ENCODE measurements at places on chromosomes 6 and 20.

DNA sequence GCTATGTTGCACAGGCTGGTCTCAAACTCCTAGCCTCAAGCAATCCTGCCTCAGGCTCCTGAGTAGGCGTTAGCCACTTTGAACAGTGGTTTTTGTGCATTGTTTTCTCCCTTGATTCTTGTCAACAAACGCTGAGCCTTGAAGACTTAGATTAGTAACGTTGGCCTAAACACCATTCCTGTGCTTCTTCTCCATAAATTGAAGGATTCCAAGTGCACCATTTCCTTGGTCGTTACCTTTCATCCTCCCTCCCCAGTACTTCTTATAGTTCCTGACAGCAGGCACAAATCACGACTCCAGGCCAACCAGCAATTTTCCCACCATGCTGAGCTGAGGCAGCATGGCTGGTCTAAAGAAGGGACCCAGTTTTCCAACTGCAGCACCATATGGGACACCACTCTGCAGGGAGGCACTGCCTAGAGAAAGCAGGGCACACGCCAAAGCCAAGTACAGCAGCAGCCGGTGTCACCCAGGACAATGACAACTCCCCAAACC is 8.9 kb downstream of the RPS10 start:
- no peak for DNase-seq

DNA sequence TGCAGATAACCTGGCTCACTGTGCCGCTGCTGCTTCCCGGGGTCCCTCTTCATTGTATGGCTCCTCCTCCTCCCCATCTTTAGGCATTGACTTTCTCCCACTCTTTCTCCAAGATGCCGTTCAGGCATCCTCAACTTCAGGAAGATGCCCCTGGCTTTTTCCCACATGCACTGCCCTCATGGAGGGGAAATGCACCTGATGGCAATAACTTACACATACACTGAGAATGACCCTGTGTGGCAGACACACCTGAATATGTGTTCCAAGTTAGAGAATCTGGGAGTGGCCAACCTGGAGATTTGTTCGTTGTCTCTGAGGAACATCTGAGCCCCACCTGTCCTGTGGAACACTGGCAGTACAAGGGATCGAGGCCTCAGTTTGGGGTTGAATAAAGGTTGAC is 273.9 kb upstream of the CHD6 start:
- DNase-seq = no peak

DNA sequence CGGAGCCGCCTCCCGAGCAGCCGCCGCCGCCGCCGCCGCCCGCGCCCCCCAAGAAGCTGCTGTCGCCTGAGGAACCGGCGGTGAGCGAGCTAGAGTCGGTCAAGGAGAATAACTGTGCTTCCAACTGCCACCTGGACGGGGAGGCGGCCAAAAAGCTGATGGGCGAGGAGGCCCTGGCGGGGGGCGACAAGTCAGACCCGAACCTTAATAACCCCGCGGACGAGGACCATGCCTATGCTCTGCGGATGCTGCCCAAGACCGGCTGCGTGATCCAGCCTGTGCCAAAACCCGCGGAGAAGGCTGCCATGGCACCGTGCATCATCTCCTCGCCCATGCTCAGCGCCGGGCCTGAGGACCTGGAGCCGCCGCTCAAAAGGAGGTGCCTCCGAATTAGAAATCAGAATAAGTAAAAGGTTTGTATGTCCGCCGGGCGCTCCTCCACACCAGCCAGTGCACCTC is 145.2 kb downstream of the SOBP start:
- no peak for DNase-seq

GRCh38 chr6:17574866-17575560 is 25.1 kb upstream of the FAM8A1 start:
- DNase-seq = peak; percentile 73

DNA sequence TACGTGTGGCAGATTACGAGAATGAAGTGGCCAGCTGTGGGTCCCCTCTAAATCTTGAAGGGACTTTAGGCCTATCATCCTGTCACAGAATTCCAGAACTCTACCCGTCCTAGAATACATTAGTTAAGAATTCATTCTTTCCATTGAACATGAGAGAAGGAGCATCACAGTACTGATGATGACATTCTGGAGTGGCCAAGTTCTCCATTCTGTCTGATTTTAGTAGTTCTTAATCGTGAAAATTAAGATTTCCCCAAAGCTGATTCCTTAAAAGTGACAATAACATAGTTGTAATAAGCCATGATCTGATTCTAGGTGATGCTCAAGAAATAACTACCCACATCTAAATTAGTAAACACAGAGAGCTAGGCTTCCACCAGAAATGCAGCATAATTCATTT is 35.0 kb upstream of the RIN2 start:
- no peak for DNase-seq

DNA sequence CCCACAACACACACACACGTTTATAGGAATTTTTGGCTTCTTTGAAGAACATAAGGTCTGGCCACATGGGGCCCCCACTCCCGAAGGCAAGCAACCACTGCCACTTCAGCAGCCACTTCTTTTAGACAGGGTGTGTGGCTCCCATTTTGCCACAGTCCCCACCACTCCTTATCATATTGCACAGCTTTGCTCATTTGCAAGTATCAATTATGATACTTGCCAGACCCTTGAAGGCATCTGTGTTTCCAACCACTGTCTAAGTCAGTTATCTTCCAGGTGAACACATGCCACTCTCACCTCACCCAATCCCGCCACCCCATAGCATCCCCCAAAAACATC is 73.1 kb downstream of the NOL4L start:
- DNase-seq = no peak
